ENCODE measurements at places on chromosomes 11 and 22.
A peak's percentile ranks its signal among the peaks of the same experiment; 100 is the strongest.

DNA sequence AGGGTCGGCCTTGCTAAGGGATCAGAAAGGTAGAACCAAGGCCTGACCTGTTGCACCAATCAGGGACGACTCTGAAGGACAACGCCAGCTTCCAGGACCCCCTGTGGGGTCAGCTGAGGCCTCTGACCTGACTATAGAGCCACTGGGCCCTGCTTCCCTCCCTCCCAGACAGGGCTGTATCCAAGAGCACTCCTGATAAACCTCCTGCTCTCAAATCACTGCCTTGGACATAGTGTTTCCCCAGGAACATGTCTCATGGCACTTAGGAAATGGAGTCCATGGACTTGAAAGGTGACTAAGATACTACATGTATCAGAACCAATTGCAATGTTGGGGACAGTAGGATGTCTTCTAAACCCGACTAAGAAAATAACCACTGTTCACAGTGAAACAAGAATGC is 117.8 kb upstream of the OPCML start:
- no peak for DNase-seq

- DNase-seq: no peak
Observed at GRCh38 chr11:27124514-27125264, 84.1 kb downstream of the BBOX1 start.

DNA sequence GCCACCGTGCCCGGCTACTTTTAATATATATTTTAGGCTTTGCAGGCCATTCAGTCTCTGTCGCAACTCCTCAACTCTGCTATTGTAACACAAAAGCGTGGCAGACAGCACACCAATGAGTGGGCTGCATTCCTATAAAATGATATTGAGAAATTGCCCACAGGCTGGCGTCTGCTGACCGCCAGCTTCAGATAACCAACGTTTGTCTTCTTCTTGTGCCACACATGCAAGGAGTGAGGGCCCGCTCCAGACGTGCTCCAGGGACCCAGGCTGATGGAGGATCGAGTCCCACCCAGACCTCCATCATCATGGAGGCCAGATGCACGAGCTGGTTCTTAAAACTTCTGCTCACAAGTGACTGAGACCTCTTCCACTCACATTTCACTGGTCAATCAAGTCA is 35.4 kb upstream of the LINC01488 start:
- DNase-seq: no peak

DNA sequence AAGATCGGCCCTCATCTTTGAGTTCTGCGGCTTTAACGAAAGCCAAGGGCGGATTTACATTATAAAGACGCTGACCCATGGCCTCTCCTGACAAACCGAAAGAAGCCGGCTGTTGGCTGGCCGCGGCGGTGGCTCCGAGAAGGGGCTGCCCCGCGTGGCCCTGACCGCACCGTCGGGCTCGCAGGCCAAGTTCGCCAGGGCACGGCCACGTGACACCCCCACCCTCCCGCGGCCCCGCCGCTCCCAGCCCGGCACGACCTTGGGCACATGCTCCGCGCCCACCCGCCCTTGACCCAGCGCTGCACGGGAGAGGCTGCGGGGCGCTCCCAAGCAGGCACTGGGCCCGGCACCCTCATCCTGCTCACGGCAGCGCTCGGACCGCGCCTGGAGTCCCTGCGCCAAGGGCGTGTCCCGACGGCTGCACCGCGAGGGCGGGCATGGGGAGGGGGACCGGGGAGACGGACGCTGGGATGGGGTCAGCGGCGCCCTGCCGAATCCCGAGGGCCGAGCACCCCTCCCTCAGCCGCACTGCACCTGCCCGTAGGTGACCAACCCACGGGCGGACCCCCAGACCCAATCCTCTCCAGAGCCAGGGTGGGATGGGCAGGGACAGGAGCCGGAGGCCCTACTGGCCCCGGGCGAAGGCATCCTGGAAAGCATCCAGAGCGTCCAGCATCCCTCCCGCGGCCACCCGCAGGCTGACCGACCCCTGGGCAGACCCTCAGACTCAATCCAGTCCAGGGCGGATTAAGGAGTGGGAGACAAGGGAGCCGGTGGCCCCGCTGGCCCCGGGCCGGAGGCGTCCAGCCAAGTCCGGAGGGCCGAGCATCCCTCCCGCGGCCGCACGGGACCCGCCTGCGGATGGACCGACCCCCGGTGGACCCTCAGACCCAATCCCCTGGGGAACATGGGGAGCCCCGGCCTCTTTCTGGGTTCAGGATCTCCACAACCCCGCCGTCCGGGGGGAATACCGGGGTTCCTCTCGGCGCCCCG is 759 bp downstream of the CPT1A start:
- no peak for DNase-seq

DNA sequence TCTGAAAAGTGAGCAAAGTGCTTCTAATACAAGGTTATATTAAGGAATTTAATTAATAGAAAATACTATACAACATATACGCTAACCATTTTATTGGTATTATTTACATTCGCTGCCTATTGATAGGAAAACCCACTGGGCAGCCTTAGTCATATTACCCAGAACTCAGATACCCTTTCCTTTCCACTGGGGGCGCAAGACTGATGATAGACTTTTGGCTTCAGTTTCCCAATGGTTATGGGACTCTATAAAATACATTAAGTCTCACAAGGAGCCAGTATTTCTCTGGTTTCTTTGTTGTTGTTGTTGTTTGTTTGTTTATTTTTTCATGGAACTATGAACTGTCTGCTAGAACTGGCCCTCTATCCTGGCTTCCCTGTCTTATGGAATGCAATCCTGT is 471.1 kb upstream of the KIRREL3 start:
- DNase-seq: no peak

DNA sequence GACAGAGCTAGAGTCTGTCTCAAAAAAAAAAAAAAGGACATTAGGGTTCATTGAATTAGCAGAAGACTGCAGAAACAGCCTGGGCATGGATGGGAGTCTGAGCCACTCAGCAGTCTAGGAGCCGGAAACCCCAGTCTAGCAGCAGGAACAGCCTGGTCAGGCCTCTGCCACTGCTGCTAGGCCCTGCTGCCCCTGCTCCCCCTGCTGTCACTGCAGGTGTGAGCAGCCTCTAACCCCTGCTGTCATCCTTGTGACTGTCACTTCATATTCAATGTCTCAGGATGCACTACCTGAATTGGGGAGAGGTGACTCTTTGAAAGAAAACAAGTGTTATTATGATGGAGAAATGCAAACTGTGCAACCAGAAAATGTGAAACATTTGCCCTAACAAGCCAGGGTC is 7.0 kb upstream of the DDX17 start:
- peak; percentile 9 for DNase-seq

- no peak for DNase-seq
Observed at GRCh38 chr11:46393231-46393616, 1.6 kb upstream of the CHRM4 start.

GRCh38 chr11:93219440-93219839 is 21.6 kb upstream of the SLC36A4 start:
- no peak for DNase-seq

GRCh38 chr11:34168642-34169420 is 63.4 kb downstream of the NAT10 start:
- no peak for DNase-seq

DNA sequence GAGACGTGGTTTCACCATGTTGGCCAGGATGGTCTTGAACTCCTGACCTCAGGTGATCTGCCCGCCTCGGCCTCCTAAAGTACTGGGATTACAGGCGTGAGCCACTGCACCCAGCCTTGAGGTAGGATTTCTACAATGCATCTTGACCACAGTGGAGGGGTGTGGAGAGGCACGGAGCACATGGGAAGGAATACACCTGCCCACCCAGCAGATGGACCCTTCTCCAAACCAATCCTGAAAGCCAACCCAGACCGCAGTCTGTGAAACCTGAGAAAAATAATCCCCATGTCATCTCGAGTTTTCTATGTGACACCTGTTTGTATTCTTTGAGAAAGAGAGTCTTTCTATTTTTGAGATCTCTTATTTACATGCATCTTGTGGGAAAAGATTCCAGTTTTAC is 32.5 kb downstream of the LGR4 start:
- no peak for DNase-seq

DNA sequence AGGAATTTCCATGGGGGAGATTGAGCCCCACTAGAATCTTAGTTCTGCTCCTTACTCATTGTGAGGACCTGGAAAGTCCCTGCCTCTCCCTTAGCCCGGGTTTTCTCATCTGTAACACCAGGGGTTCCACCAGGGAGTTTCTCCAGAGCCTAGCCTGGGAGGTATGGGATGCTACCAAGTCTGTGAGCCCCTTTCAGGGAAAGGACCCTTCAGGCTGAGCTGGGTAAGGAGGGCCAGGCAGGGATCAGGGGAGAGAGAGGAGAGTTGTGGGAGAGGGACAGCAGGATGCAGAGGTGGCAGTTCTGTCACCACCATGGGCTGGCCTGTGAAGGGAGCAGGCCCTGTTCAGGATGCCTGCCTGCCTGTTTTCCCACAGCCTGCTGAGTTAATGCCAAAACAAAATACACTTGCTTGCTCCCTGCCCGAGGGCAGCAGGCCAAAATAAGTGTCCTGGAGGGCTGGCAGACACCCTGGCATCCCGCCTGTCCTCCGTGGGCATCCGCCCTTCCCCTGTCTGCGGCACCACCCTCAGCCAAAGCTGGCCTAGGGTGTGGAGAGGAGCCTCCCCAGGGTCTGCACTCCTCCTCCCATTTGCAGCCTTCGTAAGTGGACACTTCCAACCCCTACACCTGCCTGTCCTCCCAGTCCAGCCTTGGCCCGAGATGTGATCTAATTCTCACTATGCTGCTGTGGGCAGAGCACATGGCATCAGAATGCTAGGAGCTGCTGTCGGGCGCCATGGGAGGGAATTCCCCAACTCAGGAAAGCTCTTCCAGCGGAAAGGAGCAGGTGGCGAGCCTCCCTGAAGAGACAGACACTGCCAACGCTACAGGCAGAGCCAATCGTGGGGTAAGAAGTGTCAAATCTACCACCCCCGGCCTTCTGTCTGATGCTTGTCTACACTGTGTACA is 5.9 kb upstream of the FCHSD2 start:
- no peak for DNase-seq

- no peak for DNase-seq
Observed at GRCh38 chr11:125341676-125342075, 154.4 kb downstream of the FEZ1 start.

- no peak for DNase-seq
Observed at GRCh38 chr11:75593286-75593915, 31.3 kb downstream of the SERPINH1 start.

- no peak for DNase-seq
Observed at GRCh38 chr11:10452211-10452767, 2.8 kb upstream of the AMPD3 start.

DNA sequence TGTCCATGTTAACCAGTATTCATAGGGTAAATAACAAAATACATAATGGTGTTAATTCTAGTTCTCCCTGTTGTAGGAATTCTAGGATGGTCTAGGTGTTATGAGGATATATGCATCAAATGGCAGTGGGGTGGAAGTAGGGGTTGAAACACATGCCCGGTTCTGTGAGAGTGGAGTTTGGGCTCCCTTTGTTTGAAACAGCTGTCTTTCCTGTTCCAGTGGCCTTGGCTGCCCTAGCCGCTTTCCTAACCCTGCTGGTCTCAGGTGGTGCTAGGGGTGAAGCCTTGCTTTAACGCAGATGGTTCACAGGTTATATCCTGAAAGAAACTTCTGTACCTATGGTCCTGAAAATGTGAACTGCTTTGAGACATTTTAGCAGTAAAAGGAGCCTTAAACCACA is 38.3 kb downstream of the SERPINH1 start:
- DNase-seq: no peak

GRCh38 chr11:4041731-4042391 is 52.7 kb upstream of the RRM1 start:
- DNase-seq: no peak

- no peak for DNase-seq
Observed at GRCh38 chr11:100817620-100818019, 130.5 kb downstream of the ARHGAP42 start.

- no peak for DNase-seq
Observed at GRCh38 chr11:44627911-44628729, 62.7 kb downstream of the CD82 start.

- no peak for DNase-seq
Observed at GRCh38 chr22:35892192-35892591, 136.4 kb downstream of the RBFOX2 start.

DNA sequence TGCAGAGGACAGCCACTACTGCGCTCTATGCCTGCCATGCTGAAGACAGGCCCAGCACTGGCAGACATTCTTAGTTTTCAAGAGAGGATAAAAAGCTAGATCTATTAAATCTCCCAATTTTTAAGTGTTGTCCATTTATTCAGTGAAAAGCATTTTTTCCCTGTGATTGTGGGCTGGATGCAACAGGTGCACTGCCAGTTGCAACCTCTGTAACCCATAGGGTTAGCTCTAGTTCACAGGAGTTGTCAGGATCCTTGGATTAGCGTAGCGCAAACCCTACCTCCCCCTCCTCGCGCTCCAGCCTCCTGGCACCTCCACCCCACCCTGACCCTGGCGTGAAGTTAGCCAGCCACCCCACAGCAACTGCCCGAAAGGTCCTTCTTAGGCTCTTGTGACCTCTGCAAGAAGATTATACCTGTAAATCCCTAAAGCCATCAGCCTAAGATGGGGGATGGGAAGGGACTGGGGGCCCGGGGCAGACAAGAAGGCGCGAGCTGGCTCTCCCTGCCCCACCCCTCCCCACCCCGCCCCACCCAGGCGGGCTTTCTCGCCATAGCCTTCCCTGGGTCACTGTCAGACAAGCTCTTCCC is 30.9 kb downstream of the EIF3F start:
- DNase-seq: no peak

GRCh38 chr11:8328231-8328794 is 64.6 kb upstream of the LMO1 start:
- DNase-seq: no peak
